ENCODE measurements at places on chromosomes 12 and 14. TPM values are rescaled to one million over a fixed set of nuclear protein-coding genes. Genes with fewer than 3 reads are reported as not detected.

- no peak for DNase-seq
These were observed 20.7 kb upstream of the CSRP2 start for GRCh38 chr12:76899522-76899921.

NOVA1 gene
- total RNA-seq: 12.2 TPM

DNA sequence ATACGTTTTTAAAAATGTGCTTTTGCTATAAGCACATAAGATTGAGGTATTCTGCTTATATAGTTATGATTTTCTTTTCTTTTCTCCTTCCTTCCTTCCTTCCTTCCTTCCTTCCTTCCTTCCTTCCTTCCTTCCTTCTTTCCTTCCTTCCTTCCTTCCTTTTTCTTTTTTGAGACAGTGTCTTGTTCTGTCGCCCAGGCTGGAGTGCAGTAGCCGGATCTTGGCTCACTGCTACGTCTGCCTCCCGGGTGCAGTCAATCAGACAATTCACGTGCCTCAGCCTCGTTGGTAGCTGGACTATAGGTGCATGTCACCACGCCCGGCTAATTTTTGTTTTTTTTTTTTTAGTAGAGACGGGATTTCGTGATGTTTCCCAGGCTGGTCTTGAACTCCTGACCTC lies 5.8 kb downstream of the CFAP54 start:
- no peak for DNase-seq

DNA sequence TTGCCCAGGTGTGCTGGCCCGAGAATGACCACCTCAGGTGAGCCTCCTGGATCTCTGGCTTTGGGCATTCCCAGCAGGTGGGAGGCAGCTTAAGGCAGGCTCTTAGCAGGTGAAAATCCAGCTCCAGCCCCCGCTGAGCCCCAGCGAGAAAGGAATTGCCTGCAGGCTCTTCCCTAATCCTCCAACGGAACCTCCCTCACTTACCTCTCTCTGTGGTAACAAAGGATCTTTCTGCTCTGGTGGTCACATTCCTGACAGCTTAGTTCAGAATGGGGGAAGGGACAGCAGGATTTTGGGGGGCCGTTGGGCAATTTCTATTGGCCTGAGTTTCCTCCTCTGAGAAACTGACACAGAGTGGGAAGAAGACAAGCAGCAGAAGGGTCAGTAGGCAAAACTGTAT lies 116.0 kb upstream of the LHX5 start:
- no peak for DNase-seq

- no peak for DNase-seq
These were observed at the start of gene INHBC for GRCh38 chr12:57434517-57435223. Gene INHBC, plus strand, starts transcription at chr12:57434784. Its CDS starts 103 bp downstream, at chr12:57434887.

GRCh38 chr14:68228656-68229055 lies 409.1 kb downstream of the RAD51B start:
- no peak for DNase-seq

SPX gene
- total RNA-seq: not detected

KRT6C gene
- total RNA-seq: 23.7 TPM

- no peak for DNase-seq
These were observed 6.8 kb upstream of the NUDT4 start for GRCh38 chr12:93370947-93371346.

DNA sequence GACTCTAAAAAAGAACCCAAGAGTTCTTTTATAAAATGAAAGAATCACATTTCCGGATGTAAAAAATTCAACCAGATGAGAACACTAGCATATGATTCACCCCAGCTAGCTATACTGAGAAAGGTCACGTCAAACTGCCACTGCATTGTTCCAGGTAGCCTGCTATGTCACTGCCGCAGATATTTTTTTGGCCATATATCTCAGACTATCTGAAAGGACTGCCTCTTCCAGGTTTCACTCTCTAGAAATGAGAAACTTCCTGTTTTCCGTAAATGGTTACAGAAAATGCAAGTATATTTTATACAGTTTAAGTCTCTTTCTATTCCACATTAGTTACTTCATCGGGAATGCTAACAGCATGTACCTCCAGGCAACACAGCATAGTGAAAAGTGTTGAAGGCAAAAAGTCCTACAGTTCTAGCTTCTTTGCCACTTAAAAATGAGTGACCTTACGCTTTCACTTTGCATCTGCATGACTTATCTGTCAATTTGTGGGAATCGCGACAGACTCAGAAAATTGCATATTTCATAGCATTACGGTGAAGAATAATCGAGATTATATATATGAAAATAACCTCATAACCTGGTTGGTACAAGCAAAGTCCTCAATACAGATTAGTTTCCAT lies 105.2 kb downstream of the MED13L start:
- DNase-seq: no peak

- no peak for DNase-seq
These were observed 9.1 kb upstream of the NKX2-8 start for GRCh38 chr14:36591482-36591881.

DNA sequence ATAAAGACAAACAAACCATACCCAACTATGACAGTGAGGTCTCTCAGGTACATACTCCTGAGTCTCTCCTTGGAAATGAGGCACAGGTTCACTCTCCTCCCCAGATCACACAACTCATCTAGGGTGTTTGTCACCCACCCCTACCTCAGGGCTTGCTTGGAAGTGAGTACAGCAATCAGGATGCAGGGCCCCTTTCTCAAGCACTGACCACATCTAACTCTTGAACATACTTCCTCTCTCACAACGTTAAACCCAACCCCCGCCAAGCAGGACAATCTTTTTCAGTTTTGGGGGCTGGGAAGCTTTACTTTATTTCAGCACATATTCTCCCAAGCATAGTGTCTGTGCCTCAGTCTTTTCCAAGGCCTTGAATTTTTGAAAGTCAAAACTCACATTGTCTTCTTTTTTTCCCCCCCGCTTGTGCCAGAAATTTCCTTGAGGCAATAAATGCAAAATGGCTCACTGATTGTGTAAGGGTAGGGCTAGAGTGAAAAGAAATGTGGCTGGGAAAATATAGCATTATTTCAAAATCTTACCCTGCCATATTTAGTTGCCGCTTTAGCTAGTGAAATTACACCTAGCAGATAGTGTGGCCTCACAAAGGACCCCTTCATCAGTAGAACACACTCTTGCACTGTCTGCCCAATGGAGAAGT lies 2.4 kb upstream of the GPR65 start:
- DNase-seq: no peak

CRADD gene
- total RNA-seq: 39.5 TPM

CKB gene
- total RNA-seq: 135 TPM

GRCh38 chr12:114711689-114712152 lies 27.7 kb upstream of the TBX3 start:
- DNase-seq: no peak

DNA sequence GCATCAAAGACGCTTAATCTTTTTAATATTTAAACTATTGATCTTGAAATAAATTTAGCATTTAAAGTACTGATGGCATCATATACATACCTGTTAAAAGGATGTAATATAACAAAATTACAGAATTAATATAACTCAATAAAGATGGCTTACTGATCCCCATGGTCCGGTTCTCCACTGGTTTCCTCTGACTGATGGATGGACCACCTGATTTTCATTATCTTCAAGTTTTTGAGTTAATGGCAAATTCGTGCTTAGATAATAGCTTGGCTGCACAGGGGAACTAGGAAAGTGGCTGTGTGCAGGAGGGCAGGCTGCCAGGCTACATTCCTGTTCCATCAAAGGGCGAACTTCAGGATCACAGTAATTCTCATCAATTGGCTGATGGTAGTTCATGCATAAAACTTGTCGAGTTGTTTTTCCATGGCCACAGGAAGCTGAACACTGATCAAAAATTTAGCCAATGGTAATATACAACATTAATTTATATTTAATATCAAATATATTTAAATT lies 123.9 kb downstream of the ADAMTS20 start:
- DNase-seq: no peak

GPR132 gene
- 1.7 TPM for total RNA-seq

- no peak for DNase-seq
These were observed 108.2 kb downstream of the PDE3A start for GRCh38 chr12:20476551-20476950.

TEX52 gene
- not detected for total RNA-seq

GRCh38 chr14:23557521-23557920 lies 1.4 kb downstream of the THTPA start:
- DNase-seq: no peak

IQSEC3 gene
- total RNA-seq: 0.18 TPM

NANOG gene
- total RNA-seq: 0.16 TPM

DNA sequence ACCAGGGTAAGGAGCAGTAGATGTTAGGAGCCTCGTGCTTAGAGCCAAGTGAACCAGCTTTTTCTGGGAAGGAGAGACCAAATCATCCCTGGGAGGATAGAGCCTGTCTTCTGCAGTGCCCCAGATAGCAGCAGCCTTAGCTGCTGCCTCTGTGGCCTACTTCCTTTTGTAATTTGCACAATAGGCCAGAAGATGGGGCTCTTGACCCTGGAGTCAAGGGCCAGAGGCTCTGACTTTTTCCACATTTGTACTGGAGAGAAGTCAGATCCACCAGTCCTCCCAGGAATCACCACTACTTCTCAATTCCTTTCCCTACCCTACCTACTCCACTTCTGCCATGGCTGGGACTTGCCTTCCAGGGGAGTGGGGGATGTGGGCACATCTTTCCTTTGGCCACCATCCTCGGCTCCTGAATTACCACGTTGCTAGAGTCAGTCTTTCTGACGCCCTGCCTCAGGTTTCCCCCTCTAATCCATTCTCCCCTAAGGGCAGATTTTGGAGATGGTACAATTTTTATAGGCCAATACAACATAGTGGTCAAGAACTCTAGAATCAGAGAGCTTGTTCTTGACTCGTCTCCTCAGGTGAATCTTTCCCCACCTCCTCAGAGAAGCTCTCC lies 3.3 kb upstream of the SLC4A8 start:
- DNase-seq: no peak

CLEC14A gene
- 18.9 TPM for total RNA-seq

GRCh38 chr14:106200541-106201315 lies 674.3 kb downstream of the TMEM121 start:
- DNase-seq: no peak

STYK1 gene
- 1.0 TPM for total RNA-seq

GRCh38 chr12:110785240-110785639 lies 42.5 kb upstream of the PPP1CC start:
- no peak for DNase-seq

Measured in suprapubic skin (tissue), 4 donors.